Spinal cord (tissue), 10 donors: ENCODE measurements at places on chromosomes 5 and 9. TPM values are rescaled to one million over a fixed set of nuclear protein-coding genes. Genes with fewer than 3 reads are reported as not detected.

GRCh38 chr5:89690331-89690730 lies 719.2 kb downstream of the CETN3 start:
- DNase-seq = no peak

- DNase-seq = no peak
Measured at GRCh38 chr5:54904425-54904824, 81.0 kb downstream of the ESM1 start.

DNA sequence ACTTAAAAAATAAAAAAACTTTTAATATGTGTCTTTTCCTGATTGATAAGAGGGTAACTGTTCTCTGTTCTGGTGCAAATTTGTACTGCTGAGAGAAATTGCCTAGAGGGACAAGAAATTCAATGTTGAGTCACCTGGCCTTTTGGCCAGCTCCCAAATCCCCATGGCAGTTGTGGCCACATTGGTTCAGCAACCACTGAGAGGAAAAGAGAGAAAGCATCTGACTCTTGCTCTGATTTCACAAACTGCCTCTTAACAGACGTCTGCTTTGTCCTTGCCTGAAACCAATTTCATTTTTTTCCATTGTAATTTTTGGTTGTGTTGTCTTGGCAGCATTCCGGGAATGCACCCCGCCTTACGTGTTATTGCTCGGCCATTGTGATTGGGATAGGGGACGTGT lies 42.4 kb downstream of the NTRK2 start:
- peak; percentile 58 for DNase-seq

DNA sequence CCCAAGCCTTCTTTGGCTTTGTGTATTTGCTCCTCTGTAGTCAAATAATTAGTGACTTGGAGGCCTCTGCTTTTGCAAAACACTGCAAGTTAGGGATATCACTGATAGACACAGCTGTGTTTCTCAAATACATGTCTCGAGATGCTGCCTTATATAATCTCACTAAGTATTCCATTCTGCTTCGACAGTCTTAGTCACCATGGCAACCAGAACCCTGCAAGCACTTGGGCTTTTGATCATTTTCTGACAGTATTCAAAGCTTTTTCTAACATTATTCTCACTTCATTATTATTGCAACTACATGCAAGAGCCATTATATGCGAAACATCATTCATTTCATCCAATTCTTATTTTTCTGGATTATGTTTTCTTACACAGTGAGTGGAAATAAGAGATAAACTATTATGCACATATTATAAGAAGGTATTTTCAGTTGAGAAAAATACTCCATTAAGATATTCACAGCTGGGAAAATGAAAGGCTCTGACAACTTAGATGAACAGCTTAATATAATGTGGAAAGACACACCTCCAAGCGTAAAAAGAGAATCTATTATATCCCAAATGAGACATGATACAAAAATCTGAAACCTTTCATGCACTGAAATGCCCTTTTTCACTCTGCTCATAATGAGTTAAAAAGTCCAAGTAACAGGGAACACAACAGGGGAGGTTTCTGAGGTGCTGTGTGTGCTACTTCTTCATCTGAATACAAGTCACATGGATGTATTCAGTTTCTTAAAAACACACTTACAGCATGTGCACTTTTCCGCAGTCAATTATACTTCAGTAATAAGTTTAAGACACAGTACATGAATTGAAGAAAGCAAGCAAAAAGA lies 93.9 kb downstream of the SCAI start:
- no peak for DNase-seq

- DNase-seq = no peak
Measured at GRCh38 chr5:39058178-39058921, 15.8 kb downstream of the RICTOR start.

Gene DBH
- total RNA-seq = 0.50 TPM

Gene PCDHGB2
- total RNA-seq = 6.3 TPM

Gene FBP2
- 8.0 TPM for total RNA-seq
